Stimulated activated CD4-positive, alpha-beta T cell treated with anti-CD3 and anti-CD28 coated beads, Interleukin-15, amount 100 ng/mL, for 1 hour (primary cell): ENCODE measurements at places on chromosomes 5 and 9.

GRCh38 chr5:9156282-9156681, 389.6 kb downstream of the SEMA5A start:
- no peak for DNase-seq

- DNase-seq: no peak
Observed at GRCh38 chr5:169549453-169550100, 34.0 kb upstream of the SPDL1 start.

DNA sequence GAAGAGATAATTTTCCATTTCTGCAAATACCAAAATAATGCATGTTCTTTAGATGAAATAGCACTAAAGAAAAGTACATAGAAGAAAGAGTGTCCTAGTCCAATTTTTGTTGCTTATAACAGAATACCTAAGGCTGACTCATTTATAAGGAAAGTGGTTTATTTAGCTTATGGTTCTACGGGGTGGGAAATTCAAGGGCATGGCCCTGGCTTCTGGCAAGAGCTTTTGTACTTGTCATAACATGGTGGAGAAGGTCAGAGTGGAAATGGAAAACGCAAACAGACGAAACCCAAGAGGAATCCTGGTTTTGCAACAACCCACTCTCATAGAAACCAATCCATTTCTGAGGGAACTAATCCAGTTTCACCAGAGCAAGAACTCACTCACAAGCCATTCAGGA, 283.7 kb downstream of the CSNK1G3 start:
- DNase-seq: no peak

DNA sequence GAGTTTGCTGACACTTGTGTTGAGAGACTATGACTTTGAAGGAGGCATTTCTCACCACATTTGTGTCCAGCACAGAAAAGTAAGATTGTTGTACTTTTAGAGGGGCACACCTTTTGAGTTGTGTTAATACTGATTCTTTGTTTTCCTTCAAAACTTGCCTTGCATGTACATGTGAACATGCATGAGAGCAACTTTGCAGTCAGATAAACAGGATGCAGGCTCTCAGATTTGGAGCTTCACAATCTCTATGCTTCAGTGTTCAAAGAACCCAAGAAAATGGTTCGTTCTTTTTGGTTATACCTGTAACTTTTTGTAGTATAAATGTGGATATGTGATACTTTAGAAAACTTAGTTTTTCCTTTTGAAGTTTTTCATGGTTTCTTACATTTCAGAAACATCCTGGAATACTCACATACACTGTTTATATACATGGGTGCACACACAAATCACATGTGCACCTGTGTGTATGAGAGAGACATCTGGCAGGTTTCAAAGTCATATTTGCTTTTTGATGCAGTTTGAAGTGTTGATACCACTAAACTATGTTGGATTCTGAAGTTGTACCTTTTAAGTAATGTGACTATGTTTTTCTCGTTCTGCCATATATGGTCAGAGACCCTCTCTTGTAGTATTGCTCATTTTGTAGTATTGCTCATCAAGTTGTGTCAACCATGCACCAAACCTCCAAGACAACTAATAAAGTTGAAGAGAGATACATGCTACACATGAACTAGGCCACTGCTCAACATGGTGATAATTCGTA, 190.7 kb downstream of the CD180 start:
- DNase-seq: no peak

DNA sequence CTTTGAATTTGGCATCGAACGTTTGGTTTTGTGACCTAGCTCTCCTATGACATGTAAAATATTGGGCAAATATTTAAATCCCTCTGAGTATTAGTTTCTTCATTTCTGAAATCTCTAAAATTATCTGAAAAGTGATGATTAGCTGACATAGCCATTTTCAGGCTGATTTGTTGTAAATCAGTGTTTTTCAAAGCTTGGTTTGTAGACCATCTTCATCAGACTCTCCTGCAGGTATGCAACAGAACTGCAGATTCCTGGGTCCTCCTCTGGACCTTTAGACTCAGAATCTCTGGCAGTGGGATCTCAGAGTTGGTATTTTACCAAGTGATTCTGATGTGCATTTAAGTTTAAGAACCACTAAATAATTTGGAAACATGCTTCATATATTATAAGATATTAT, 38.9 kb upstream of the NMUR2 start:
- no peak for DNase-seq

DNA sequence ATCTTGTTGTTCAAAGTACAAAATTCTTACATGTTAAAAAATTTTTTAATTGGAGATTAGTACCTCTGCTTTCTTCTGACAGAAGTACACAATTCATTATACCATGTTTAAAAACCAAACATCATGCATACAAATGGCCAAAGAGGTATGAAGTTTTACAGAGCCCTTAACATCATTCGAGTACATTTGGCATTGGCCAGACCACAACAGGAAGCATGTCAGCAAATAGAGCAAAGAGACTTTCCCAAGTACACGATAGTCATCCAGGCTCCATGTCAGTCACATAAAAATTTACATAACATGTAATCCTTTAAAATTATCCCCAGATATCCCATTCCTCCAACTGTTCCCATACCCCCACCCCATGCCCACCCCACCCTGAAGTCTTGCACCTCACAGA, 22.5 kb downstream of the HMGCS1 start:
- DNase-seq: no peak

DNA sequence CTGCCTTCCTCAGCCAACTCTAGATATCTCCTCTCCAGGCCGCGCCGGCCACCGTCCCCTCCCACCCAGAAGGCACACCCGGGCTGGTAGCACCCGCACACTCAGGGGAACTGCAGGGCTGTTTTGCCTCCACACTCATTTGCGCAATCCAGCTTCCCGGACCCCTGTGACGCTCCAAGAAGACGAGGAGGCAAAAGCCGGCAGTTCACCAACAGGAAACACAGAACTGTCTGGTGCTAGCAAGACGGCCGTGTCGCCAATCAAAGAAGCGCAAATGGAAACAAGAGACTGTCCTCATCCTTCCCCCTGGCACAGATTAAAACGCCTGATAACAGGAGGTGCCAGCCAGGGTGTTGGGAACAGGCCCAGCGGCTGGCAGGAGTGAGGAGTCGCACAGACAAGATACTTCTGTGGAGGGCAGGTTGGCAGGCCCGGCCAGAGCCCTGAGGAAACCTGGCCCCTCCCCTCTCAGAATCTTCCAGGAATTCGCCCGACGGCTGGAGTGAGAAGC, 7.8 kb downstream of the AGPAT2 start:
- DNase-seq: no peak
